Pulmonary artery endothelial cell (primary cell): ENCODE measurements at places on chromosomes 1 and 21.

GRCh38 chr1:96424877-96425276 lies 296.7 kb upstream of the PTBP2 start:
- no peak for DNase-seq

DNA sequence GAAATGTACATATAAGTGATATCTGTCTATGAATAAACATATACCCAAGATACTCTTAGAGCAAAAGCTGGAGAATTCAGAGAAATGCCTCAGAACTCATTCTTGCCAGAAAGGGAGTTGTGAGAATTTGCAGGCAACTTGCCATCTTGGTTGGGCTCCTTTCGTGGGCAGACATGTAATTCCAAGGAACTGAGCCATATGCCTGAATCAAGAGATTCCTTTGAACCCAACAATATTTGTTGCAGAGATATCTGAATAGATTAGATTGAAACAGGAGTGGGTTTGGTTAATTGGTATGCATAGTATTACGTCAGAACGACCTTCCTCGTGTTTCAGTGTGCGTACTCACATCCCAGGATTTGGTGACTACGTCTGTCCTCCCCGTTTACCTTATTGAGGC lies 67.0 kb downstream of the TGFB2 start:
- no peak for DNase-seq

DNA sequence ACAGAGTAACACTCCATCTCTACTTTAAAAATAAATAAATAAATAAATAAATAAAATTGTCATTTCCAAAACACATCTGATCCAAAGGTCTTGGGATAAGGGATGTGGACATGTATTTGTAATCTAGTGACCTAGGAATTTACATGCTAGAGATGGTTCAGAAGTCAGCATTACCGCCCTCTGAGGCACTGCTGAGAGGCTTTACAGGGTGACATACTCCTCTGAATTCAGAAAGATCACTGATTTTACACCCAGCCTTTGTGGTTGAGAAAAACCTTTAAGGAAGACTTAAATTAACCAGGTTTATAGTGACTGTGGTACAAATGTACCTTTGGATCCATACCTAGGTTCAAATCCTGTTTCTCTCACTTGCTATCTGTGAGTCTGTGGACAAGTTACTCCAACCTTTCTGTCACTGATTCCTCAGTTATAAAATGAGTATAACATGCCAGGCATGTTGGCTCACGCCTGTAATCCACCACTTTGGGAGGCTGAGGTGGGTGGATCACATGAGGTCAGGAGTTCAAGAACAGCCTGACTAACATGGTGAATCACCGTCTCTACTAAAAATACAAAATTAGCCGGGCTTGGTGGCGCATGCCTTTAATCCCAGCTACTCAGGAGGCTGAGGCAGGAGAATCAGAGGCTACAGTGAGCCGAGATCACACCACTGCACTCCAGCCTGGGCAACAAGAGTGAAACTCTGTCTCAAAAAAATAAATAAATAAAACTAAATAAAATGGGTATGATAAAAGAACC lies 20.1 kb downstream of the OSBPL9 start:
- DNase-seq: no peak

- no peak for DNase-seq
These were observed 2.7 kb upstream of the HMGN2 start for GRCh38 chr1:26469558-26469957.

DNA sequence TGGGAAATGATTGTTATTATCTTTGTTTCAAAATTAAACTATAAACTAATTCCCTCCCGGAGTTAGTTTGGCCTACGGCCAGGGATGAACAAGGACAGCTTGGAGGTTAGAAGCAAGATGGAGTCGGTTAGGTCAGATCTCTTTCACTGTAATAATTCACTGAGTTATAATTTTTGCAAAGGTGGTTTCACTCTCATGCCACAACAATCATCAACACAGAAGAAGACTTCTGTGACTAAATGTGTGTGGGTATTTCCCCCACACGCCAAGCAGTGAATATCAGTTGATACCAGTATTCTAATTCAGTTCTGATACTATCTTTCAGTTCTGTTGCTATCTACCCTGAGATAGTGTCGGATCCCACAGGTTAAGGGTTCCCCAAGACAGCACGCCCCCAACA lies 215.1 kb downstream of the S1PR1 start:
- DNase-seq: no peak

DNA sequence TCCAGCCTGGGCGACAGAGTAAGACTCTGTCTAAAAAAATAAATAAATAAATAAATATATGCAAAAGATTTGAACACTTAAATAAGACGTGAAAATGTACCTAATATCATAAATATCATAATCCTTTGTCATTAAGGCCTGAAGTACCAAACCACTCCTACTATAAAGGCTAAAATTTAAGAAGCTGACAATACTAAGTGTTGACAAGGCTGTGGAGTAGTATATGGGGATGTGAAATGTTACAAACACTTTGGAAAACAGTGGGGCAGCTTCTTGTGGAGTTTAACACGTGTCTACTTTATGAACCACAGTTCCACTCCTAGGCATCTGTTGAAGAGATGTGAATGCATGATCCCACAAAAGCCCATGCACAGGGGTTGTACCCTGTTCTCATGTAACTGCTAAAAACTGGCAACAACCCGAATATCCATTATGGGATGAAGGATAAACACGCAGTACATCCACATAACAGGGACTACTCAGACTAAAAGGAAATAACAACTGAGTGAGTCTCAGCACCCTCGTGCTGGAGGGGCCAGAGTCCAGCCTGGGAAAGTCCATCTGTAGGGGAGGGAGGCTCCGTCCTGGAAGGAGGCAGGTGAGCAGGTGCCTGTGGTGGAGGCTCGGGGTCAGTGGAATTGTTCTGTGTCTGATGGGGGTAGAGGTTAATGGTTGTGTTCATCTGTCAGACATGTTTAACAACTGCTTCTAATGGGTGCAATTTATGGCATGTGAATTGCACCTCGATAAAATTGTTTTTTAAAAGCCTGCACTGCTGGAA lies 6.7 kb upstream of the SLC19A1 start:
- no peak for DNase-seq

GRCh38 chr1:30187413-30188023 lies 535.9 kb downstream of the MATN1 start:
- no peak for DNase-seq

GRCh38 chr1:171753685-171754352 lies 12.0 kb upstream of the VAMP4 start:
- no peak for DNase-seq

DNA sequence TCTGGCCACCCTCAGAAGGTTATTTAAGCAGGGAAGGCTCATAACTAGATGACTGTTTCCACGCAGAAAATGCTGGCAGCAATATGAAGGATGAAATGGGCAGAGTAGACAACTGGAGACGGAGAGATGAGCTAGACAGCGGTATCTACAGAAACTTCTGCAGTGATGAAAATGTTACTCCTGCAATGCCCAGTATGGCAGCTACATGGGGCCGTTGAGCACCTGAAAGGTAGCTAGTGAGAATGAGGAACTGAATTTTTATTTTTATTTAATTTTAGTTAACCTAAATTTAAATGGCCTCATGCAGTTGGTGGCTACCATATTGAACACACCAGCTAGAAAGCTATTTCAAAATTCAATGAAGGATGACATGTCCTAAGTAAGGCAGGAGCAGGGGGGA lies 27.3 kb downstream of the SIPA1L2 start:
- DNase-seq: no peak

DNA sequence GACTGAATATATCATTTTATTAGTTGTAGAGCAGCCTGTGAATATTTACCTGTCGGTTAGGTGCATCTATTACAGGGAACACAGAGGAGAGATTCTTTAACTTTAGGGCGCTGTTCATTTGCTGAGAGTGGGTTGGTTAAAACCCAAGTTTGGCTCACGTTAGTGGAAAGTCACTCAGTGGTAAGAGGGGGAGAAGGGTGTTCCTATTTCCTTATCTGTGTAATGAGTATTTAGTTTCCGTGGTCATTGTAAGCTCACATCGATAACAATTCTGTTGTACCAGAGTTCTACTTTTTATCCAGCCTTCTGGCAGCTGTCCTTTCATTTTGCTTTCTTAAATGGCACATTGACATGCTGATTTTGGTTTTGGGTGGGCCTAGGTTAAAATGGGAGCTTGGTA lies 773.2 kb upstream of the ADAMTS5 start:
- no peak for DNase-seq

- no peak for DNase-seq
These were observed 52.8 kb upstream of the SELENON start for GRCh38 chr1:25747046-25747719.

DNA sequence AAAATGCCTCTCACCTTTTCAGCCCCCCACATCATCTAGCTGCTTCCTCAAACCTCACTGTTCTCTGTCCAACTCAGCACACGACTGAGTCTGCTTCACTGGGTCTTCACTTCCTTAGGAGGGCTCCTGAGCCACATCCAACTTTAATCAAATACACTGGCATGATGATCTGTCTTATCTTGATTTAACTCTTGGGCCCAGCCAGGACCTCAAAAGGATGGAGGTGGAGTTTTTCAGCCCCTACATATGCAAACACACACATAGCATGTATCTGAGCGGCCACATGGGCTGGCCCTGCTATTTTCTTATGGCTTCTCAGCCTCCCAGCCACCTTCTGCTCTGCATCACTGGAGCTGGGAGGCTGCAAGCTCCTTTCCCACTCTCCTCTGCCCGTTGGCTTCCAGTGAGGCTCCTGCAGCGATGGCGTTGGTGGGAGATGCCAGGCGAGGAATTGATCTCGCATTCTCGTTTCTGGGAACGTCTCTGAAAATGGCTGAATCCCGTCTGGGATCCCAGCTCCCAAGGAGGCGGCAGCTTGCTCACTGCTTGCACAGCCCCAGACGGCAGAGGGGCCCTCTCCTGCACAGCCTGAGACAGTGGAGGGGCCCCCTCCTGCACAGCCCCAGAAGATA lies 1.8 kb upstream of the PRXL2B start:
- no peak for DNase-seq

DNA sequence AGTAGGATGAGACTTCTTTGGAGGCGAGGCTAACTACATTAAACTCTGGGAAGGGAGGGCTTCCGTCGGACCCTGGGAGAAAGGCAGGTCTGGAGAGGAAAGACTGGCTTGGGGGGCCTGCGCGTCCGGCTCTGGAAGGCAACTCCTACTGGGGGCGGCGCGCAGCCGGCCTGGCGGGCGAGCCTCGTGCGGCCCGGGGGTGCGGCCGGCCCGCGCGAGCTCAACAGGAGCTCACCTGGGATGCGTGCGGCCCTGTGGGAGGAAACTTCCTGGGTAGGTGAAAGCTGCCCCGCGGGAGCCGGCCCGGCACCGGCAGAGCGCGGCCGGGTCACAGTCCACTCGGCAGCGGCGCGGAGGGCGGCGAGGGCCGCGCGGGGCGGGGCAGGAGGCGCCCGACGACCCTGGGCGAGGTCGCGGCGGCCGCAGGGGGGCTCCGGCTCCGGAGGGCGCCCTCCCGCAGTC lies 449 bp downstream of the EPS15 start:
- no peak for DNase-seq

- DNase-seq: no peak
These were observed 7.9 kb downstream of the PTGER3 start for GRCh38 chr1:71039661-71040262.
